ENCODE measurements at places on chromosomes 3 and 15. TPM values are rescaled to one million over a fixed set of nuclear protein-coding genes. Genes with fewer than 3 reads are reported as not detected.

DNA sequence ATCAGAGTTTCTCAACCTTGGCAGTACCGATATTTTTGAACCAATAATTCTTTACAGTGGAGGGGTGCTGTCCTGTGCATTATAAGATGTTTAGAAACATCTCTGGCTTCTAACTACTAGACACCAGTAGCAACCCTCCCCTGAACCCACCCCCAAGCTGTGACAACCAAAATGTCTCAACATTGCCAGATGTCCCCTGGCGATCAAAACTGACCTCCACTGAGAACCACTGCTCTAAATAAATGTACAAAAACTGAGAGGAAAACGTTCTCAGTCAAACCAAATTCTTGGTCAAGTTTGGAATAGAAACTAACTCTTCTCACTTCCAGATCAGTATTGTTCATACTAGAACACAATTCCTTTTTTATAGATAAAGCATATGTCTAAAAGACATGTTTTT, 58.5 kb downstream of the GPR160 start:
- DNase-seq, result no peak

The CA12 gene
- 19.8 TPM for total RNA-seq

DNA sequence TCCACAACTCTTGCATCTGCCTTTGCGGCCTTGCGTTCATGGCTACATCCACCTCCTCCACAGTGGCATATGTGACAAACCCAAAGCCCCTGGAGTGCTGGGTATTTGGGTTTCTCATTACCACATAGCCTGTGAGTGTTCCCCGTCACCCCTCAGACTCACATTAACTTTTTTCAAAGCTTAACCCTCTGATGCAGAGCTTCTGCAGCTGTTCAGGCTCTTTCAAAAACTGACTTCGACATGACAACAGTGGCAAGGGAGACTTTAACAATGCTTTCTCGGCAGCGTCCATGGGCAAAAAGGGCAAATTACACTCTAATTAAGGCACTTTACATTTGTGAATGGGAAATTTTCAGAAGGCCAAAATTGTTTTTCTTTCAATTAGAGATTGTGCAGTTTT, 343.2 kb downstream of the UNC13C start:
- DNase-seq, result no peak

DNA sequence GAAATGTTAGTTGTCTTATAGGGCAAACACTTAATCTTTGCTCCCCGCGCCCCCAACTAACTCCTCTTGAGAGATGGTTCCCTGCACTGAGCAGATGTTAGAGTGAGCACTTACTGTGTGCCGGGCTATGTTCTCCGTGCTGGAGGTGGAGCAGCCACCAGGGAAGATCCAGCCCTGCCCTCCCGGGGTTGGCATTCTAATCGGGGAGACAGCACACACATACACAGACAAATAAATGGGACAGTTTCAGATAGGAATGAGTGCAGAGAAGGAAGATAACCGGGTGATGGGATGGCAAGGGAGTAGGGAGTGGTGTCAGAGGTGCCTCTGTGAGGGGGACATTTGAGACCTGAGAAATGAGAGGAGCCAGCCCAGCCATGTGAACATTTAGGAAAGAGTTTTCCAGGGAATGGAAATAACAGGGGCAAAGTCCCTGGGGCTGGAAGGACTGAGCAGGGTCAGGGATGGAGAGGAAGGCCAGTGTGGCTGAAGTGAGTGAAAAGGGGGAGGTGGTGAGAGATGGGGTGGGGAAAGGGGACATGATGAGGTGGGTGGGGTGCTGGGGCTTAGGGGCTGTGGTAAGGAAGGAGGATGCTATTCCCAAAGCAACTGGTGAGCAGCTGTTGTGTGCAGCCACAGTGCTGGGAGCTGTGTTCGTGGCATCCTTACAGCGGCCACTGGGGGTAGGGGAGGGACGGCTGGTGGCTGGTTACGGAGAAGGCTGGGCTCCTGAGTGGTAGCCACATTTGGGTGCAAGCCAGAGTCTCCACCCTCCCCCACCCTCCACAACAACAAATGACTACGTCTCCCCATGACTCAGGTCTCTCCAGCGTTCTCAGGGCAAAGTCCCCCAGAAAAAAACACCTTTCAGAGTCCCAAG, 15.4 kb upstream of the FGD5 start:
- peak; percentile 48 for DNase-seq

DNA sequence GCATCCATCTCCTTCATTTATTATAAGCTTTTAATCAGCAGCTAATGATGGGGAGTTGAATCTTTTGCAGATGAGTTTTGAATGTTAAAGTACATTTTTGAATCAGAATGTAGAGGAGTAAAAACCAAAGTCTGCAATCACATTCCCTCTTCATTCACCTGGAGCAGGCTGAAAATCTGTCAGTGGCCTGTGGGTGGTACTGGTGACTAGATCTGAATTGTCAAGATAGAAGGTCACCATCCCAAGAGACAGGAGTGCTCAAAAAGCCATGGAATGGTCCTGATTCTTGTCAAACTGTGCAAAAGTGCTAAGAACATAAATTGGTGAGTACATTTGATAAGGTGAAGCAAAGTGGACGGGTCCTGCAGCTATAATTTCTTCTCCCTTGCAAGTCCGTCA, 881.3 kb upstream of the NR2F2 start:
- DNase-seq, result no peak

DNA sequence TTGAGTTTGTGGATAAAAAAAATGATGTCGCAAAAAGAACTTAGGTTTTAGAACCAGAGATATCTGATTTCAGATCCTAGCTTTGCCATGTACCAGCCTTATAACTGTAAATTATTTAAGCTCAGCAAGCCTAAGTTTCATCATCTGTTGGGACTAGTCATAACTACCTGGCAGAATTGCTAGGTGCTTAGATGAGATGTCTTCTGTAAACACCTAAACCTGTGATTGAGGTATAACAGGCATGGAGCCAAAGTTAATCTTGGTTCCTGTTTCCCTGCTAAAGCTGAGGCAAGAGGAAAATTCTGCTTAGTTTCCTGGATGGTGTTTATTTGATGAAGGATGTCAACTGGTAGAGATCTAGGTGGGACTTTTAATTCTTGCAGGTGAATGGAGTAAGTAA, 331.3 kb upstream of the RBMS3 start:
- peak; percentile 66 for DNase-seq

GRCh38 chr15:51680321-51680720, 982 bp upstream of the SCG3 start:
- no peak for DNase-seq

- peak; percentile 79 for DNase-seq
These were observed 27.2 kb downstream of the AKAP13 start for GRCh38 chr15:85407421-85408269.

Measured in PC-3 (cell line).